Bone marrow (tissue), 2 donors: ENCODE measurements at places on chromosomes 7 and 10.

DNA sequence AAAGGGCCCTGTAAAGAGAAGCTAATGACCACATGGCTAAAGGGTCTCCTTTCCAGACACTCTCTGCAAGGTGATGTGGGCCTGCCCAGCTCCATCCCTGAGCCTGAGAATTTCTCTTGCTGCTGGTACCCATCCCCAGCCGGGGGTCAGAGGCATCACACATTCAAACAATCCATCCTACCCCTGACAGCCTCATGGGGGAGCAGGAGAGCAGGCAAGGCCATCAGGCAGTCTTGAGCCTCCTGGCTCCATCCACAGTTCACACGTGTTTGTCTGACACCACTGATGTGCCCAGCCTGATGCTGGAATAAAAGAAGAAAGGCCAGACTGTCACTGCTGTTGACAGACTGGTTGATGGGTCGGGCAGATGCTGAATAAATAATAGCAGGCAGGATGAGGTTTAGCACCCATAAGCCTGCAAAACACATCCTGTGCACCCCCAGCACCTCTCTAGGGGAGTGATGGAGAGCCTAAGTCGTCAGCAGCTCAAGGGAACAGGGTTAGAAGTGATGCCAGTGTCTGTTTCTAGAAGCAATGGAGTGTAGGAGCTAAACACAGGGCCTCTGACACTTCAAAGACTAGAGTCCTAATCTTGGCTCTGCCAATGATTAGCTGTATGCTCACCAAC is 43.5 kb downstream of the TLL2 start:
- DNase-seq, result no peak

DNA sequence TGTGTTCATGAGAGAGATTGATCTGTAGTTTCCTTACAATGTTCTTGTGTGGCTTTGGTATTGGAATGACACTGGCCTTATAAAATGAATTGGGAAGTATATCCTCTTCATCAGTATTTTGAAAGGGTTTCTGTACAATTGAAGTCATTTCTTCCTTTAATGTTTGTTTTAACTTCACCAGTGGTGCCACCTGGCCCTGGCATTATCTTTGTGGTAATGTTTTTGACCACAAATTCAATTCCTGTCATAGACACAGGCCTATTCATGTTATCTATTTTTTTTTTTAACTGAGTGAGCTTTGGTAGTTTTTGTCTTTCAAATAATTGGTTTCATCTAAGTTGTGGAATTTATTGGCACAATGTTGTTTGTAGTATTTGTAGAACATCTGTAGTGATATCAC is 127.7 kb downstream of the CDK14 start:
- no peak for DNase-seq

DNA sequence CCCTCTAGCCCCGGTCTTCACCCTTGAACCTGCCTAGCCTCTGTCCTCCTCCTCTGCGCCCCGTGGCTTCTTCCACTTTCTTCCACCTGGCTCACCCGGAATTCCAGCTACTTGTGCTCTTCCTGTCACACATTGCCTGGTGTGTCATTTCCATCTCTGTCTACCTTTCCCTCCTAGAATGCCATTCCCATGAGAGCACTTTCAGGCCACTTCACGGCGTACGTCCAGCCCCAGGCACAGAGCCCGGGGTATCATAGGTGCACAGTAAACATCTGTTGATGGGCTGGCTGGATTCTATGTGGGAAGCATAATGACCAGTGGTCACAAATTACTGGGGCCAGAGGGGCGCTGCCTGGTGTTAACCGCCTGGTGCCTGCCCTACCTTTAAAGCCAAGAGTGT is 161.3 kb downstream of the CUX1 start:
- no peak for DNase-seq

DNA sequence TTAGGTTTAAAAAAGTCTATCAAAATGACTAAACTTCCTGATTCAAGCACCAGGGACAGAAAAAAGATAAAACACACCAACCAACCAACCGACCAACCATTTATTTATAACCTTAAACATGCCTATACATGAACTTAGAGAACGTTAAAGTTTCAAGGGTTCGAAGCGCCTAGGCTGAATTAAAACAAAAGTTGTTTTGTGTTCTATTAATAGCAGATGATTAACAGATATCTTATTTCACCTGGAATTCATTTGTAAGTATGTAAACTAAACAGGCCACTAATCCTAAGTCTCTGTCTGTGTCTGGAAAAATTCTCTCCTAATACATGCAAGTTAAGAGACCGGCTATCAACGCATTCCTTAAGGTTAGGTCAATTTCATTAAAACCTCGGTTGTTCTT is 1.4 kb downstream of the BAIAP2L1 start:
- DNase-seq, result no peak

- no peak for DNase-seq
Observed at GRCh38 chr10:71191551-71192076, 20.8 kb upstream of the UNC5B start.

DNA sequence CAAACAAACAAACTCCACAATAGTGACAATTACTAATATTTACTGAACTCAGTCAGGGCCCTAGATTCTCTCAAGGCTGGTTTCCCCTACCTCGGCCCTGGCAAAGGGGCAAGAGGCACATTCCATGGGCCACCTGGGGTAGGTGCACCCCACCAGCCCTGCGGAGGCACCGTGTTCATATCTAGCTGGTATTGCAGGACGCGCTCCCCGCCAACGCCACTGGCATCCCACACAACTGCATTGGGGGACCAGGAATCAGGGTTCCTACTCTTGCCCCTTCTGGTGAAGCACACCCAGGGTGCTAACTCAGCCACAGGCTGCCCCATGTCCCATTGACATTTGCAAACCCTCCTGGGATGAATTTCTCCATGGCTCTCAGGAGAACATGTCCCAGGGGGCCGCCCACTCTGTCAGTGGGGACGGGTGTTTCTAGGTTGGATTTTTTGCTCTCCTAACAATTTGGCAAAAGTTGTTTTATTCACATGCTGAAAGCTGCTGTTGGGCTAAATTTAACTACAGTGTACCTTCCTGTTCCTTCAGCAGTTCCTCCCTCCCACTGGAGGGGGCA is 76.7 kb downstream of the ZRANB1 start:
- no peak for DNase-seq

- DNase-seq, result no peak
Observed at GRCh38 chr10:12539350-12540164, 190.2 kb downstream of the CAMK1D start.

DNA sequence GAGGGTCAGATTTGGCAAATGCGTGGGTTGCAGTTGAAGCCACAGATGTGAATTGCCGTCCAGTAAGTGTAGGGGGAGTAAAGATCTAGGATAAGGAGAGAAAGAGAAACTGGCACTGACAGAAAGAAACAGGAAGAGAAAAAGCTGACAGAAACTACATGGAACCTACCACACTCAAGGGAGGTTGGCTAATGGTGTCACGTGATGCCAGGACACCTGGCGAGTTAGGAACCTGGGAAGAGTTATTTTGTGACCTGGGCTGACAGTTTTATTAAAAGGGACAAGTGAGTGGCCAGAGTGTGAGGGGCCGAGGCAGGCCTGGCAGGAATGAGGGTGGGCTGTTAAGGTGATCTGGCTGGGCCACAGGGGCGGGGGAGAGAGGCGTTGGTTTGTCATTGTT is 188.7 kb downstream of the ADARB2 start:
- DNase-seq, result no peak

- no peak for DNase-seq
Observed at GRCh38 chr7:28956608-28957063, 1.5 kb downstream of the TRIL start.

DNA sequence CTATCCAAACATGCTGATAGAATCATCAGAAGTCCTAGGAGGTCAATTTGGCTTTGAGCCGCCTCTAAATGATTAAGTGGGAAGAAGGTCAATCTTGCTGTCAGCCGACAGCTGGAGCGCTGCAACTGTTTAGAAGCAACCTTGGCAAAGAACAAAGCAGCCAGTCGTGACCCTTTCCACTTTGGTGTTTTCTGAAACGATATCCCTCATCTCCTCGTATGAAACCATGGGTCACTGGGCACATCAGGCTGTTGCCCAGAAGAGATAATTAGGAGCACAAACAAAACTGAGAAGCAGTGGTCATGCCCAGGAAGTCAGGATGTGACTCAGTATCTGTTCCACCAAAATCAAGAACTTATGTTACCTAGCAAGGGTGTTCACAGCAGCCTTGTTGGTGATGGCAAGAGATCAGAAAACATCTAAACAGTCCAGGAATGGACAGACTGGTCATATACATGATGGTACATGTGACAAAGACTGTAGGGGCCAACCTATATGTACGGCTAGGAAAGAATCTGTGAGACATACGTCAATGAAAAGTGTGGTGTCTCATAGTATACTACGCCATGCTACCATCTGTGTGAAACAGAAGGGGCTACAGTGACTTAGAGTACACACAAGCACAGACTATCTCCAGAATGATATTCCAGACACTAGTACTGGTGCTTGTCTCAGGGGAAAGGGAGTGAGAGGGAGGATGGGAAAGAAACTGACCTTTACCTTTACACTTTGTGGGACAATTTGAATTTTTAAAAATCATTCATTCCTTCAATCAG is 22.4 kb downstream of the STN1 start:
- no peak for DNase-seq
